ENCODE measurements at places on chromosomes 12 and 14.

GRCh38 chr12:43370263-43370662 lies 181.7 kb downstream of the ADAMTS20 start:
- peak; percentile 78 for DNase-seq

GRCh38 chr12:106138633-106139421 lies at the start of gene NUAK1:
NUAK1 (minus strand) TSS chr12:106138954; CDS start chr12:106138653, 301 bp downstream.
- DNase-seq = no peak

DNA sequence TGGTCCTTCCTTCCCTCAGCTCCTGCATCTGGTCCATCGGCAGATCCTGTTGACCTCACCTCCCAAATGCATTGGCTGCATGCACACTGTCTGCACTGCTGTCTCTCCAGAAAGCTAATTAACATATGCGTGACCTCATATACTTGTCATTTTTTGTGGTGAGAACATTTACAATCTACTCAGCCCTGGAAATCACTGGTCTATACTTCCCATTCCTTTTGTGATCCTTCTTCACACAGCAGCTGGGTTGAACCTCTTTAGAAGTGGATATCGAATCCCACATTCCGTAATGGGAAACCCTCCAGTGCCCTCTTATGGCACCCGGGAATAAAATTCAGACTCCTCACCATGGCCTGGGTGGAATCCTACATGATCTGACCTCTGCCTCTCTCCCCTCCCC lies 45.0 kb downstream of the SMOC1 start:
- DNase-seq = no peak

- DNase-seq = no peak
Observed at GRCh38 chr12:120956579-120957300, 21.6 kb upstream of the HNF1A start.

GRCh38 chr14:91649930-91650329 lies 82.0 kb downstream of the CATSPERB start:
- peak; percentile 23 for DNase-seq

GRCh38 chr12:42564996-42565395 lies 24.6 kb downstream of the PRICKLE1 start:
- no peak for DNase-seq
